ENCODE measurements at places on chromosomes 6 and 20. TPM values are rescaled to one million over a fixed set of nuclear protein-coding genes. Genes with fewer than 3 reads are reported as not detected.

- DNase-seq, result no peak
These were observed 665.4 kb downstream of the EPHA7 start for GRCh38 chr6:92753956-92754355.

- no peak for DNase-seq
These were observed 214.6 kb upstream of the CNR1 start for GRCh38 chr6:88380618-88381288.

DNA sequence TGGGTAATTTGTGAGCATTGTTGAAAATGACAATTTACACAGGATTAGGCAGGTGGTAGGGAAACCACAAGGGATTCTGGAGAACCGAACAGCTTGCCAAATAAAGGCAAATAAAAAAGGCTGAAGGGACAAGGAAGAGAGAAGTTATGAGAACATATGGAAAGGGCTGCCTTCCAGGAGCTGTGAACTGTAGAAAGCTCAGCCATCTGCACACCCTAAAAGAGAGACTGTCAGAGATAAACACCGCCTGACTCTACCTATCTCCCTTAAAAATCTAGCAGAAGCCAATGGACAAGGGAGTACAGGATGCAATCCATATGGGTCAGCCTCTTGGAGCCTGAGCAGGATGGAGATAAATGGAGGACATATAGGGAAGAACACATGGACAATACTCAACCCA, 12.7 kb upstream of the SLC17A1 start:
- no peak for DNase-seq

RIPPLY2 gene
- total RNA-seq, result not detected

DNA sequence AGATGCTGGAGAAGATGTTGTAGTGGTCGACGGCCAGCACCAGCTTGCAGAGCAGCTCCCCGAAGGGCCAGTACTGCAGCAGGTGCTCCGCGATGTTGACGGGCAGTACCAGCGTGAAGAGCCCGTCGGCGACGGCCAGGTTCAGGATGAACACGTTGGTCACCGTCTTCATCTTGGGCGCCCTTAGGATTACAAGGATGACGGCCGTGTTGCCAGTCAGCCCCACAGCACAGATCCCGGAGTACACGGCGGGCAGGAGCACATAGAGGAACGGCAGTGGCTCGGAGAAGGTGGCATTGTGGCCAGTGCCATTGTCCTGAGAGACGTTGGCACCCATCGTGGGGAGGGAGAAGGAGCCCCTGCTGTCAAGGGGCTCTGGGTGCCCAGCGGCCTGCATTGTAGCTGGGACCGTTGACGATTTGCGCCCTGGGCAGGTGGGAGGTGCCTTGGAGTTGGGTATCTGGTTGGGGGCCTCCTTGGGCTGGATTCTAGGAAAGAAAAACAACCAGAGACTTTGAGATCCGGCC, 867 bp downstream of the NPBWR2 start:
- peak; percentile 7 for DNase-seq

DNA sequence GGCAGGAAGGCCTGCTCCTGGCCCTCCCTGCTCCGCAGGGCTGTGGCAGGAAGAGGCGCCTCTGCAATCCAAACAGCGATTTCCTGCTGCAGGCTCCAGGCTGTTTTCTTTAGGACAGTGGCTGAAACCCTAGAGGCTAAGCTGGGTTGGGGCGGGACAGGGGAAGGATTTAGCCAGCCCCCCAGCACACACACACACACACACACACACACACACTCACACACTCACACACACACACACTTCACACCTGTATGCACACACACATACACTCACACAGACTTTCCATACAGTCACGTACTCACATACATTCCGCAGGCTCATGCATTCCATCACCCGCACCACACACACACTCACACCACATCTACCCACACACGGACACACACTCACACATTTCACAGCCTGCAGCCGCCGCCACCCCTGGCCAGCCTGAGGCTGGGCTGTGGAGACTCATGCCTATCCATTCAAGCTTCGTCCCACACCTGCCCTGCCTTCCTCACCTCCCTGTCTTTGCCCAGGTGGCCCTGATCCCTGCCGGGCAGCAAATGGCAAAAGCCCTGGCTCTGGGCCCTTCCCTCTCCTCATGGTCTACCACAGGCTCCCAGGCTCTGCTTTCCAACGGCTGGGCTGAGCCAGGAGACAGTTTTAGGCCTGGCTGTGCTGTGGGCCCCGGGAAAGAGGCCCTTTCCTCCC, 17.9 kb downstream of the MDFI start:
- no peak for DNase-seq

EEF1A1 gene
- 13,209 TPM for total RNA-seq

LGSN gene
- not detected for total RNA-seq

CABLES2 gene
- total RNA-seq, result 2.8 TPM
